BE2C (cell line): ENCODE measurements at places on chromosomes 11 and 22.

DNA sequence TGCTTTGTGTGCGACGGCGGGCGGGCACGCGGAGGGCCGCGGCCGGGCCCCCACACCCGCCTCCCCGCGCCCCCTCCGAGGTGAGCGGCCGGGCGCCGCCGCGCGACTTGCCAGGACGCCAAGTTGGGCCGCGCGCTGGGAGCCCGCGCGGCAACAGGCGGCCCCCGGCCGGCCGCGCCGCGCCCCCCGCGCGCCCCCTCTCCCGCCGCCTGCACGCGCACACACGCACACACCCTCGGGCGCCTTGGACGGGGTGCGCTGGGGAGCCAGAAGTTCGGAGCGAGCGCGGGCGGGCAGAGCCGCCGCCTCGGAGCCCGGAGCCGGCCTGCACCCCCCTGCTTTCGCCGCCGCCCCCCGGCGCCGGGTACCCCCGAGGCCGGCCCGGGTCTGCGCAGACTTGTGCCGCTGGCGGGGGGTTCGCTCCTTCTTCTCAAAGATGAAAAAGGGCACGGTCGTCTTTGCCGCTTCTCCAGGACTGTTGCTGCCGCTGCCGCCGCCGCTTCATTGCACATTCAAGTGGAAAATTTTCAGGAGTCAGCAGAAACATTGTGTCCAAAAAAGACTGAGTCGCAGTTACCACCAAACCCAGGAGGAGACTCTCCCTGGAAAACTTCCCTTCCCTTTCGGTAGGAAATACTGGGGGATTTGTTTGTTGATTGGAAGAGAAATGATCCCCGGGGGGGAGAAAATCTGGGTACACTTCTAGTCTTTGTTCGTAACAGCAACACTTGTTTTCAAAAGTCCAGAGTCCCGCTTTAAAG, 895 bp downstream of the TEAD1 start:
- DNase-seq = no peak

- DNase-seq = no peak
These were observed 25.5 kb upstream of the CECR2 start for GRCh38 chr22:17343766-17344165.

GRCh38 chr11:2549491-2549875, 104.7 kb downstream of the KCNQ1 start:
- no peak for DNase-seq

DNA sequence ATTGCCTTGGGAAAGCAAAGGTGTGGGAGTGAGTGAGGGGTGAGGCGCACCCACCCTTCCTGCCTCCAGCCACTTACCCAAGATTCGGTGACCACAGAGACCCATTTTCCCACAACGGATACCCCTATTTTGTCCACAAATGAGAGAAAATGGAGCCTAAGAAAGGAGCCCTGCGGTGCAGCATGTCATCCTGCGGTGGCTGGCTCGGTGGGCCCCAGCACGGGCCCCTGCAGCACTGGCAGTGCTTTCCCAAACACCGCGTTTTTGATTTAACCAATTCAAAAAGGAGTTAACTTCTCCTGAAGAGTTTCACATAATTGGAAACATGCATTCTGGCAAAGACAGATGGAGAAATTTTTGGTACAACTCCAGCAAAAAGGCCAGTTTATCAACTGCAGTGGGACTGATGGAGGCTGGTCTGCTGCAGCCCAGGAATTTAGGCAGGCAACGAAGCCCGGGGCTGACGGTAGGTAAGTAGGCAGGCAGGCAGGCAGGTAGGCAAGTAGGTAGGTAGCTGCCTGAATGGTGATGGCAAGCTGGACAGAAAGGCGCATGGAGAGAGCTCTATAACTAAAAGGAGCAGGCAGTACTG, 84.2 kb downstream of the FDX1 start:
- no peak for DNase-seq

- DNase-seq = no peak
These were observed 16.8 kb upstream of the RGL4 start for GRCh38 chr22:23673826-23674690.
